GM19239 (cell line): ENCODE measurements at places on chromosomes 12 and 14.

- no peak for DNase-seq
These were observed 193.7 kb upstream of the DIO3 start for GRCh38 chr14:101367421-101368261.

- DNase-seq, result no peak
These were observed 7.5 kb upstream of the CTDSP2 start for GRCh38 chr12:57853864-57854556.

GRCh38 chr12:115867854-115868253 is 409.6 kb downstream of the MED13L start:
- no peak for DNase-seq

DNA sequence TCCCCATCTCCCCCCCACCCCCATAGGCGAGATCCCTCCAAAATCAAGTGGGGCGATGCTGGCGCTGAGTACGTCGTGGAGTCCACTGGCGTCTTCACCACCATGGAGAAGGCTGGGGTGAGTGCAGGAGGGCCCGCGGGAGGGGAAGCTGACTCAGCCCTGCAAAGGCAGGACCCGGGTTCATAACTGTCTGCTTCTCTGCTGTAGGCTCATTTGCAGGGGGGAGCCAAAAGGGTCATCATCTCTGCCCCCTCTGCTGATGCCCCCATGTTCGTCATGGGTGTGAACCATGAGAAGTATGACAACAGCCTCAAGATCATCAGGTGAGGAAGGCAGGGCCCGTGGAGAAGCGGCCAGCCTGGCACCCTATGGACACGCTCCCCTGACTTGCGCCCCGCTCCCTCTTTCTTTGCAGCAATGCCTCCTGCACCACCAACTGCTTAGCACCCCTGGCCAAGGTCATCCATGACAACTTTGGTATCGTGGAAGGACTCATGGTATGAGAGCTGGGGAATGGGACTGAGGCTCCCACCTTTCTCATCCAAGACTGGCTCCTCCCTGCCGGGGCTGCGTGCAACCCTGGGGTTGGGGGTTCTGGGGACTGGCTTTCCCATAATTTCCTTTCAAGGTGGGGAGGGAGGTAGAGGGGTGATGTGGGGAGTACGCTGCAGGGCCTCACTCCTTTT is 2.7 kb downstream of the GAPDH start:
- no peak for DNase-seq

DNA sequence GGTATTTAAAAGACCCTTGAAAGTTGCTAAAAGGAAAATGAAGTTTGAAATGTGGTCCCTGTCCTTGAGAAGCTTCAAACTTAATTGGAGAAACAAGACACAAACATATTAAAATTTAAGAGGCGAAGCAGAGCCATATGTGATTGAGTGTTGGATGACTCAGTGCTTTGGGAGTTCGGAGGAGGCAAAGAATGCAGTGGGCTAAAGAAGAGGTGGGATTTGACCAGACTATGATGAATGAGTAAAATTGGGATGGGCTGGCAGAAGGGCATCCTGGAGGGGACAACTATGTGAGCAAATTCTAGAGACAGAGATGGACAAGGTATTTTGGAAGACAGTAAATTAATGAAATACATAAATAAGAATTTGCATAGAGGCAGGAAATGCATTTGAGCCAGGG is 358.6 kb downstream of the EGLN3 start:
- no peak for DNase-seq
